Tibial nerve (tissue), 4 donors: ENCODE measurements at places on chromosomes 3 and 15.

DNA sequence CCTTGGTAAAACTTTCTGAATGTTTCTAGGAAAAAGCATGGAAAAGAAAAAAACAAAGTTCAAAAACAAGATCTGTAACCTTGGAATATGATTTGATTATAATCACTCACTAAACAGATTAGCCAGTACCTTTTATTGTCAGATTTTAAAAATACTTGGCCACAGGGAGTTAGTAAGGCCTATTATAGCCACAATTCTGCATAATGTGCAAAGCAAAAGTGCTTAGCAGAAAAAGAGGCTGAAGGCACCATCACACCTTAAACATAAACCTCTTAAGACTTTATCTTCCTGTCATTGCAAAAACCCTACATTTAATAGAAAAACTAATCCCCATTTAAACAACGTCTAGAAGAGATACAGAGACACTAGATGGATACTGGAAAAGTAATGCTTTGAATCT, 41.8 kb downstream of the CHSY1 start:
- DNase-seq = no peak

DNA sequence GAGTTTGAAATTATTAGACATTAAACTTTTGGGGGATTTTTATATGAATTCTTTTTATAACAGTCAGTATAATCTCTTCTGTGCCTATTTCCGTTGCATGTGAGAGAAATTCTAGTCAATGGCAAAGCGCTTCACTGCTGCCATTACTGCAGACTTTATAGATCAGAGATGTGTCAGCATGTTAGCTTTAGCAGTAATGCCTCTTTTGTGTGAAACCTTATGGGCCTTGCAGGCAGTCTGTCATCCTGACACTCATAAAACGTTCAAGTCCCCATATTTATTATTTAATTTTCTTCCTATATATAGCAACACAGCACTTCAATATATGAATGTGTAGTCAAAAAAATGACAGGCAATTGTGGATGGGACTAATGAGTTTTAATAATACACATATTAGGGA, 191.0 kb downstream of the NLGN1 start:
- DNase-seq = no peak

GRCh38 chr3:166663194-166663593, 716.9 kb downstream of the ZBBX start:
- DNase-seq = no peak

DNA sequence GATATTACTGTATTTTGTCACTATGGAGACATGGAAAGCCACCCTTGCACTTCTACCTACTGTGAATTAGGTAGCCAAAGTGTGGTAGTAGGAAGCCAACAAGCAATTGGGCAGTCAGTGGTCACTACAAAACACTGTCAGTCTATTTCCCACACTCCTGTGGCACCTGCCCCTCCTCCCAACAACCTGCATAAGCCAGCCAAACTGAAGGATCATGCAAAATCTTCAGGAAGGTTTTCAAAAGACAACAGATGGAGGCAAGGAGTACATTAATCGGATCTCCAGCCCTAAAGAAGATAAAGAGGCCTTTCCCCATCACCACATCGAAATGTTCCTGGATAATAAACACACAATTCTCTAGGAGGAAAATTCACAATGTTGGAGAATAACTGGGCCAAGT, 11.9 kb downstream of the POMGNT2 start:
- DNase-seq = no peak

DNA sequence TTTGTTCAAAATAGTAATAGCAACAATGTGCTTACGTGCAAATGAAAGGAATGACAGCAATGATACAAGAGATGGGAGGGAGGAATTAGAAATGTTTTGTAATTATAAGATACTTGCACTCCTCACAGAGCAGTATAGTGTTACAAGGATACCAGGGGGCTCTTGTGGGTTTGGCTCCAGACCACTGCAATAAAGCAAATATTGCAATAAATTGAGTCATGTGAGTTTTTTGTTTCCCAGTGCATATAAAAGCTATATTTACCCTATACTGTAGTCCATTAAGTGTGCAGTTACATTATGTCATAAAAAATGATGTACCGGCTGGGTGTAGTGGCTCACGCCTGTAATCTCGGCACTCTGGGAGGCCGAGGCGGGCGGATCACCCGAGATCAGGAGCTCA, 864.3 kb downstream of the NSUN3 start:
- DNase-seq = no peak

- DNase-seq = no peak
These were observed 66.6 kb upstream of the TUSC7 start for GRCh38 chr3:116643001-116643400.

- DNase-seq = no peak
These were observed 143.0 kb downstream of the PEAK1 start for GRCh38 chr15:77276943-77277342.

DNA sequence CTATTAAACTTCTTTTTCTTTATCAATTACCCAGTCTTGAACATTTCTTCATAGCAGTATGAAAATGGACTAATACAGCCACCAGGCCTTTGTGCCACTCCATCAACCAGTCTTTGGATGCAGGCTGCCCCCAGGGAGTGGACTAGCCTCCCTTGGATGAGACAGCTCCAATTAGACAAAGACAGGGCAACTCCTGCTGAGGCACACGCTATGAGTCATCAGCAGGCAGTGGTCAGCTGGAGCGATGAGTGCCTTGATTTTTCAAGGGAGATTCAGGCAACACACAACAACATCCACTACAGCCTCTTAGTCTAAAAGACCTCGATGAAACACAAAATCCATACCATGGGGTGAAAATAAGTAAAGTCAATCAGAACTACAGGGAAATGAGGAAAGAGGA, 160.1 kb downstream of the ARRDC4 start:
- DNase-seq = no peak

DNA sequence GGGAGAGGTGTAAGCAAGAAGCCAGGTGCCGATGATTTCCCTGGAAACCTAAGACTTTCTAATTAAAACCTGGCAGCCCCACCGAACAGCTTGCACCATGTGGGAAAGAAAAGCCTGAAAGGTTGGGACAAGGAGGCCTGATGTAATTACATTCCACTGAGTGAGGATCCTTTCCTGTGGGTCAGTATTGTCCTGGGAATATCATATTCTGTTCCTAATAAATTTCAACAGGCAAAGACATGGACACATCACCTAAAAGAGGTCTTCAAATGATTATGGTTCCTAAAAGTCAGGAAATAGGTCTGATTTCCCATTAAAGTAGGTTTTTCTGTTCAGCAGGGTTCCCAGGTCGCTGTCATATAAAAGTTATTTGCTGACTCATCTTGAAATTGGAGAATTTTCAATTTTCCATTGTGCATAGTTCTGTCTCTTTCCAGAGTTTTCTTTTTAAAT, 58.5 kb downstream of the DUT start:
- no peak for DNase-seq

- no peak for DNase-seq
These were observed 742.2 kb upstream of the EPHA6 start for GRCh38 chr3:96072226-96072625.

DNA sequence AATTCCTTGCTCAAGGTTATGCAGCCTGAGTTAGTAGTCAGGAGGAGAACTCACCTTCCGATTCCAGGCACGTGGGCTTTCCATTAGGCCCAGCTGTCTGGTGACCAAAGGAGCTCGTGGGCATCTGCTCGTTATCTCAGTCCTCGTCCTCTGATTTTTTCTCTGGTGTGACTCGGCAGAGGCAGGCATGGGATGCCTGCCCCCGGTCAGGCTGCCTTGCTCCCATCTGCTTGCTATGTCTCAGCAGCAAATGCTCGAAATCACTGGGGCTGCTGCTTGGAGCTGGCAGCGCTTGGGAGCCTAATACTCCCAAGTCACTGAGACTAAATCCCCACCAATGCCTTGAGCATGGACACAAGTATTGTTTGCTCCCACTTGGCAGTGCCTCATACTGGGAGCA, 84.5 kb upstream of the NMNAT3 start:
- DNase-seq = no peak

DNA sequence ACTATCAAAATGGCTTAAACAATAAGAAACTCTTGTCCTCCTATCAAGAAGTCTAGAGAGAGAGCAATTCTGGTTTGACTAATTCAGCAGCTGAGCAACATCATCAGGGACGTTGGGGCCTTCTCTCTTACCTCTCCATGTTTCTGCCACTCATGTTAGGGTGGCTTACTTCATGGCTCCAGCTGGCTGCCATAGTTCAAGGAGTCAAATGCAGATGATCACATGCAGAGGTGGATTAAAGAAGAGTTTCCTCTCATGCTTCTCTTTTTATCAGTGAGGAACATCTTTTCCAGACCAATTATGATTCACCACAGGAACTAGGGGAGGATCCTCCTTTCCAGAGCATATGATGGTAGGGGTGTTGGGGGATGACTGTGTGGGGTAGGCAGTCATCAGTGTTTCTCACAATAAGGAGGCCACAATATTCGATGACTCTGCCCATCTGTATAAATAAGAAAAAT, 45.5 kb downstream of the NEK11 start:
- DNase-seq = no peak

GRCh38 chr3:10982782-10983181, 9.8 kb upstream of the SLC6A1 start:
- DNase-seq = no peak

- no peak for DNase-seq
These were observed 5.6 kb upstream of the PYDC2 start for GRCh38 chr3:191455257-191455952.

DNA sequence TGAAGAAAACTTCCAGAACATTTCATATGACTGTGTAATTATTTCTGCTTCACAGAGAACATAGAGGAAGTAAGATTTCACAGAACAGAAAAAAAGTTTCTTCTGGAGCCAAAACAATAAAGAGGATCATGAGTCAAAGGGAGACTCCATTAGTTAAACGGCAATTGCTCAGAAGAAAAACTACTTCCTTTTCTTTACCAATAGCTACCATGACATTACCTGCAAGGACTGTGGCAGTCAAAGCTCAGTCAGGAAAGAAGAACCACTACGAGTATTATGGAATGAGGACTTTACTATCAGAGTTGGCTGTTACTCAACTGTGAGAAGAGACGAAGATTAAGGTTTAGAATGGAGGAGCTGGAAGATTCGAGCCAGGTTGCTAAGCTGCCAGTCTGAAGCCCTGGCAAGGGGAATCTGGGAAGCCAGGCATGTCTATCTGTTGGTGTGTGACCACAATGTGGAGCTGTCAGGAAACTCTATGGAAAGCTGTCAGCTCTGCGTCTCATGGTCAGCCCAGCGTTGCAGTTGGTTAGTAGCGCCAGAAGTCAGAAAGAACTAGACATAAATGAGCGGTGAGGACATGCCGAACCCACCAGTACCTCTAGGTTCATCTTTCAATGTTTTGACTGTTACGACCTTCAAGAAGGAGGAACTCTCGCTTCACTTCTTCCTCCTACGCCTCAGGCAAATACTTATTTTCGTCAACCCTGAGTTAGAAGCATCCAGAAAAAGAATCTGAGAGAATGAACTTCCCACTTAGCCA, 604.3 kb downstream of the FGF12 start:
- no peak for DNase-seq

GRCh38 chr3:70780790-70781189, 468.4 kb upstream of the MDFIC2 start:
- DNase-seq = no peak

DNA sequence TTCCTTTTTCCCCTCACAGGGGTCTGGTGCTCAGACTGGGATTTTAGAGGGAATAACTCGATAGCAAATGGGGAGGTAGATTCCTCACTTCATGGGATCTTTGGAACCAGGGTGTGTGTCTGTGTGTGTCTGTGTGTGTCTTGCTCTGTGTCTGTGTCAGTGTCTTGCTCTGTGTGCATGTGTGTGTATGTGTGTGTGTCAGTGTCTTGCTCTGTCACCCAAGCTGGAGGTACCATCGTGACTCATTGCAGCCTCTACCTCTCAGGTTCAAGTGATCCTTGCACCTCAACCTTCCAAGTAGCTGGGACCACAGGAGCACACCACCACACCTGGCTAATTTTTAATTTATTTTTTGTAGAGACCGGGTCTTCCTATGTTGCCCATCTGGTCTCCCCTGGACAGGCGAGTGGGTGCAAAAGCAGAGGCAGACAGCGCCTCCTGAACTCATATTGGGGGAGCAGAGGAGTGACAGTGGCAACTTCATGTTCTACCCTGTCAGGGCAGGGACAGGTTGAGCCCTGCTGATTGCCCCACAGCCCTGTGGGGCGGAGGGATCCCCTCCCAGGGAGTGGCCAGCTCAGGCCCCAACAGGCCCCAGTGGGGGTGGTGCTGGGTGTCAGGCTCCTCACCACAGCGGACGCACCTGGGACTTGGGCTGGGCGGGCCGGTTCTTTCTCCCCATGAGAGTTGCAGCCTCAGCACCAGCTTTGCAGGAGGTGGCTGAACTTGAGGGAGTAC, 10.4 kb upstream of the SEMA4B start:
- DNase-seq = no peak

GRCh38 chr3:191894406-191894805, 433.4 kb downstream of the PYDC2 start:
- DNase-seq = no peak

GRCh38 chr3:63975723-63976122, 47.6 kb downstream of the PSMD6 start:
- peak; percentile 57 for DNase-seq

DNA sequence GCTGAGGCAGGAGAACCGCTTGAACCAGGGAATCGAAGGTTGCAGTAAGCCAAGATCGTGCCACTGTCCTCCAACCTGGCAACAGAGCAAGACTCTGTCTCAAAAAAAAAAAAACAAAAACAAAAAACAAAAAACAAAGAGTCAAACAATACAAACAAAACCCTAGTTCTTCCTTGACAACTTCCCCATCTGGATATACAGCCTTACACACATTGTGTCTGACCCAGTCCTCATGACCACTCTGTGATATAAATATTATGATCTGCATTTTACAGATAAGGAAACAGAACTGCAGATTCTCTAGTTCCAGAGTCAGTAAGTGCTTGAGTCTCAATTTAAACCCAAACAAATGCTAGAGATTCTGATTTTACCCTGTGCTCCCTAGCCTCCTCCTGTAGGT, 4.8 kb upstream of the ESYT3 start:
- DNase-seq = no peak

DNA sequence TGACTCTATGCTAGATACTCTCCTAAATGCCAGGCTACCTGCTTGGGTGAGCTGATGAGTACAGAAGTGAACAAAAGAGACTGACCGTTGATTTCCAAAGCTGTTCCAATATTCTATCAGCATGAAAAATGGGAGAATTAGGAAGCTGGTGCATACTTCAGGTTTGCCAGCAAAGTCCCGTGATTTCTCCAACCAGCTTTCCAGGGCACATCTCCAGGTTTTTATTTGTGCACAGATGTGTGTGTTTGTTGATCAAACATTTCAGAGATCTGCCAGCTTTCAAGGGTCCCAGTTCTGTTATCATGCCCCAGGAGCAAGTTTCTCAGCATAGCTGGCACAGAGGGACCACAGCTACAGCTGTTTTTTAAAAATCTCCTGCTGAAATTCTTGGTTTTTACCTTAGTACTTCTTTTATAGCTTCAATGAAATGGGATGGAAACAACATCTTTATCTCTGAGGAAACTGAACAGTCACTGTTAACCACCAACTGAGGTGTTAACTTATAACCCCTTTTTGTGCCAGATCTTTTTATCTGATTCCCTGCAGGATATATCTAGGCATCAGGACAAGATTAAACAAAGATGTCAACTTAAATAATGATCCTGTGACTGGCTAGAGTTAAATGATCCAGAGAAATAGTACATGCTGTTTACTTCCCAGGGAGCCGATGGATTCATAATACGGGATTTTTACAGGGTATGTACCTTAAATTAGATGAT, 380.8 kb downstream of the GRM7 start:
- DNase-seq = no peak
